ENCODE measurements at places on chromosomes 6 and 20. TPM values are rescaled to one million over a fixed set of nuclear protein-coding genes. Genes with fewer than 3 reads are reported as not detected.

The SOD2 gene
- 1,053 TPM for total RNA-seq

The ANKRD66 gene
- total RNA-seq, result not detected

The FANCE gene
- total RNA-seq, result 3.8 TPM

The RAD21L1 gene
- not detected for total RNA-seq

The GTF2H4 gene
- total RNA-seq, result 21.4 TPM

The TCF19 gene
- total RNA-seq, result 5.6 TPM

The FAM209A gene
- total RNA-seq, result not detected

The IMPG1 gene
- not detected for total RNA-seq

The HMGCLL1 gene
- total RNA-seq, result 1.3 TPM

The PKIB gene
- 0.35 TPM for total RNA-seq

The ROS1 gene
- 0.02 TPM for total RNA-seq

The TMEM151B gene
- not detected for total RNA-seq

The FILIP1 gene
- 156 TPM for total RNA-seq

The HAO1 gene
- not detected for total RNA-seq

The FAM217A gene
- total RNA-seq, result not detected

The GMPR gene
- total RNA-seq, result 112 TPM

The WFDC5 gene
- total RNA-seq, result not detected

The KCNK17 gene
- total RNA-seq, result not detected

The CGA gene
- total RNA-seq, result 0.59 TPM

The KCNQ5 gene
- not detected for total RNA-seq

The PACSIN1 gene
- total RNA-seq, result 13.6 TPM

The AAR2 gene
- 14.8 TPM for total RNA-seq

The PNPLA1 gene
- total RNA-seq, result not detected

The WFDC2 gene
- total RNA-seq, result 1.4 TPM

The KIF6 gene
- 0.12 TPM for total RNA-seq

The CEP250 gene
- total RNA-seq, result 17.7 TPM

The HS3ST5 gene
- not detected for total RNA-seq

The JARID2 gene
- 10.2 TPM for total RNA-seq

Measured in left ventricle myocardium superior (tissue), 1 donor.